Testis (tissue), 5 donors: ENCODE measurements at places on chromosomes 4 and X. TPM values are rescaled to one million over a fixed set of nuclear protein-coding genes. Genes with fewer than 3 reads are reported as not detected.

Gene IL21
- not detected for total RNA-seq

Gene HNRNPD
- 114 TPM for total RNA-seq

Gene GUCY1B1
- 7.6 TPM for total RNA-seq

Gene IL13RA2
- total RNA-seq = 9.7 TPM

Gene GATA1
- total RNA-seq = 0.24 TPM

Gene CXCL3
- not detected for total RNA-seq

Gene TXK
- total RNA-seq = 5.9 TPM

Gene HPSE
- 2.3 TPM for total RNA-seq

Gene FGFRL1
- total RNA-seq = 25.6 TPM

Gene TRIM75
- 0.81 TPM for total RNA-seq

Gene HGFAC
- 16.8 TPM for total RNA-seq

Gene NEIL3
- 2.0 TPM for total RNA-seq

Gene UBQLN2
- total RNA-seq = 17.3 TPM

Gene MAGEA9B
- total RNA-seq = 24.6 TPM

Gene USP17L30
- not detected for total RNA-seq

Gene USP26
- 5.8 TPM for total RNA-seq
